Caudate nucleus (tissue), 63 donors: ENCODE measurements at places on chromosomes 2 and 18.

DNA sequence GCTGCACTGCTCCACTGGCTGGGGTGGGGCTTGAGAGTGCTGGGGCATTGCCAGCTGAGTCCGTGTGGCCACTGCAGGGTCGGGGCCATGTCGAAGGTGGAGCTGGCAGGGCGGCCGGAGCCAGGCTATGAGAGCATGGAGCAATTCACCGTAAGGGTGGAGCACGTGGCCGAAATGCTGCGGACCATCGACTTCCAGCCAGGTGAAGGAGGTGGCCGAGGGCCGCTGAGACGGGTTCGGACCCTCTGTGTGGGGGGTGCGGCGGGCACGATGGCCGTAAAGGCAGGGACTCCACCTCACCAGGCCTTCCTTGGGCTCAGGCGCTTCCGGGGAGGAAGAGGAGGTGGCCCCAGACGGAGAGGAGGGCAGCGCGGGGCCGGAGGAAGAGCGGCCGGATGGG, 2.1 kb downstream of the UCN start:
- DNase-seq = no peak

- no peak for DNase-seq
These were observed 135.9 kb downstream of the RHBDD1 start for GRCh38 chr2:226971770-226972169.

GRCh38 chr2:109324861-109325260, 195.9 kb downstream of the SH3RF3 start:
- DNase-seq = no peak

GRCh38 chr2:229124136-229124535, 147.0 kb downstream of the PID1 start:
- no peak for DNase-seq

DNA sequence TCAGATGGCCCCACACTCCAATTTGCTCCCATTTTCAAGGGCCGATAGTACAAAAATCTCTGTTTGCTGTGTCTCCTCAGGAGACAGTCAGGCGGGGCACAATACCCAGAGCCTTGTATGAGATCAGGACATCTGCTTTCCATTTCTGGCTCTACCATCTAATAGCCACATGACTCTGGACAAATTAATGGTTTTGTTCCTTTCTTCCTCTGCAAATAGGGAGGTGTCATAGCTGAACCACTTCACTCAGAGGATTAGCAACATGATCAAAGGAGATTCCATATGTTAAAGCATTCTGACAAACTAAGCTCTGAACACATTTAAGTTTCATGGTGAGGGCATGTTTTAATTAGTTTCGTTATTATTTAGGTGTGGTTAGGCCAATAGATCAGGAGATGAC, 602.1 kb upstream of the SYT4 start:
- no peak for DNase-seq

GRCh38 chr18:36519358-36519757, 221.8 kb downstream of the FHOD3 start:
- DNase-seq = no peak
